ENCODE measurements at places on chromosomes 2 and 18.

DNA sequence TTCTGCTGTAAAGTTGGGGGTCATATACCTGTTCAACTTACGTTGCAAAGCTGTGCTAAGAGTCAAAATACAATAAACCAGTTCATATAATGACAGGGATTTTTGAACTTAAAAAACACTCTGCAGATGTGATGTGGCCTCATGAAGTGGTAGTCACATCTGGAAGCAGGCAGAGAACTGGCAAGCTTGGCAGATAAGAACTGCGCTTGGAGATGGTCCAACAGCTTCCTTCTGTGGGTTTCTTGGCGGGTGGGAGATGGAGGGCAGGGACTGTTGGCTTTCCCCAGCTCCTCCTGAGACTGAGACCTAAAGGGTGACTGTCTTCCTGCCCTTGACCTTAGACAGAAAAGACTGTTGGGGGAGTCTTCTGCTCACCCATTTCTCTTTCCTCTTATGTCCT is 140.4 kb downstream of the CTIF start:
- no peak for DNase-seq

- DNase-seq, result no peak
Measured at GRCh38 chr2:130954873-130955272, 118.2 kb downstream of the ARHGEF4 start.

- DNase-seq, result no peak
Measured at GRCh38 chr2:229571243-229571642, 143.1 kb downstream of the DNER start.

DNA sequence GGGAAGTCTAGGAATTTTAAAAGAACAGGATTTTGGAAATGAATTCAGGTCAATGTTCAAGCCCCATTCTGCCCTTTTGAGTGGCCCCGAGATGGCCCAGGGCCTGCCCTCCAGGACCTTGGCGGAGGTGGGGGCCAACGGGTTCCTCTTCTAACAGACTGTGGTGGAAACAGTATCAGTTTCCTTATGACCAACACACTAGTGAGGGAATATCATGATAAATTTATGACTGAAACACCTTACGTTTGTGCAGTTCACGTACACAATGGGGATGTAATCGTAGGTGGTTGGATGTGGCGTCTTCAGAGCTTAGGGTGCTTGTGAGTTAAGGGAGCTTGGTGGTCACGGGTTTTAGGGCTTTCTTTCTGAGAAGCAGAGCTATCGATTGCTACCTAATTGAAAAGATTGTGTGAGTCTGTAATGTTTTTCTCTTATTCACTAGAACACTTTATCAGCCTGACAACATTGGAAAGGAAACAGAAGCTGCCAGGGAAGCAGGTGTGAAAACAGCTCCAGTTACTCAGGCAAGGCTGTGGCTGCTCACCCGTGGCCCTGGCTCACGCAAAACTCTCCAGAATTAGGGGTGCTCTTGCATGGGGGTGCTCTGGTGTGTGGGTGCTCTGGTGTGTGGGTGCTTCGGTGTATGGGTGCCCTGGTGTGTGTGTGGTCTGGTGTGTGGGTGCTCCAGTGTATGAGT is 165.3 kb downstream of the SNTG2 start:
- no peak for DNase-seq

GRCh38 chr2:217305882-217306281 is 446.0 kb upstream of the TNP1 start:
- DNase-seq, result no peak

DNA sequence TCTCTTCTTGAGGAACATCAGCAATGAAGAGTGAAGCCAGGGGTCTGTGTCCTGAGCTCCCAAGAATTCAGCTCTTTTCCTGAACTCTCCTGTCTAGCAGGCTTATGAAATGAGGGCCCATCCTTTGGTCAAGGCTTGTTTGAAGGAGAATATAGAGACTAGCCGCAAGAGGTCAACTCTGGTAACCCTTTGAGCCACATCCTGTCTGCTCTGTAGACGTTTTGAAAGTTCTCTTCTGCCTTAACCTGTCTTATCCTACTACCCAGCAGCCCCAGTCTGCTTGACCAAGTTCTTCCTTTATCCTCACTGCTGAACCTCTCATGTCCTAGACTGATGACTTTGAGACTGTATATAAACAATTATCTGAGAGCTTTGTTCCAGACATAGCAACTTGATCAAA is 5.4 kb downstream of the SEMA4F start:
- no peak for DNase-seq

DNA sequence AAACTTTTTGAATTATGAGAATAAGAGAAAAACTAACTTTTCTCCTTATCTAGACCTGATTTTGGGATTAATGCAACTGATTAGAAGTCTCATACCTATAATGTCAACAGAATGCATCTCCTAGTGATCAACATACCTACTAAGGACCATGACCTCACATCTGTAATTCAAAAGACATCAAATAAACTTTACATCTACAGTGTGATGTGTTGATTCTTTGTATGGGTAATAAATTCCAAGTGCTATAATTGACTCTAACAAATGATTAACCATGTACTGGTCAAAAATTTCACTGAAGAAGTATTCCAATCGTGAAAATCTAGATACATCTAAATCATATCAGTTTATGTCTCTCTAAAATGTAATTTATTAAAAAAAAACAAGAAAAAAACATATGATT is 84.5 kb downstream of the STRN start:
- DNase-seq, result no peak

GRCh38 chr2:98458667-98459380 is 14.2 kb downstream of the INPP4A start:
- DNase-seq, result no peak

DNA sequence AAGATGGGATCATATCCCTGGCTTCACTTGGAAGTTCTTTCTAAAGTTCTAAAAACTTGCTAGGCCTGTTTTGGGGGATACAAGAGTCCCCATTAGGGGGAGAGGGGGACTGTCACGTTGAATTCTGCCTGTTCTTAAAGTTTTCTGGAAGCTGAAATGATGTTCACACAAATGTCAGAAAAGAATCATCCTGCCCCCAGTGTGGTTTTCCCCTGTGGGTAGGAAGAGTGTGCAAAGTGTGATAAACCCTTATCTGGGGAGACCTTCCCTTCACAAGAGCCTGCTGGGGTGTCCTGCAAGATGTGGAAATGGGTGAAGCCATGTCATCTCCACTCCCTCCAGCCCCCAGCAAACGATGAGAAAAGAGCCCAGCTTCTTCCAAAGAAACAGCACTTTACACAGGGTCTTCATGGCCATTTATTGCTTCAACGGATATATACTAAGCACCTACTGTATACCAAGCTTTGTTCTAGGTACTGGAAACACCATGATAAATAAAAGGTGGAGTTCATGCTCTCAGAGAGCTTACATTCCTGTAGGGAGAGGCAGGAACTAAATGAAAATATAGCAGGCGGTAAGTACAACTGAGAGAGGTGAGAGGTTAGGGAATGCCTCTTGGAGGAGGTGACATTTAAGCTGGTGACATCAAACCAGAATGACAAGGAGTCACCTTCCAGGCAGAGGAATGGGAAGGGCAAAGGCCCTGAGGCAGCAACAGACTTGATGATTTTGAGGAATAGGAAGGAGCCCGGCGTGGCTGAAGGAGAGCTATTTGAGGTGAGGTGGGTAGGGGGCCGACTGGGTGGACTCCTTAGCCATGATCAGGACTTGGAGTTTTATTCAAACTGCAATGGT is 1.6 kb downstream of the MFSD2B start:
- DNase-seq, result no peak

DNA sequence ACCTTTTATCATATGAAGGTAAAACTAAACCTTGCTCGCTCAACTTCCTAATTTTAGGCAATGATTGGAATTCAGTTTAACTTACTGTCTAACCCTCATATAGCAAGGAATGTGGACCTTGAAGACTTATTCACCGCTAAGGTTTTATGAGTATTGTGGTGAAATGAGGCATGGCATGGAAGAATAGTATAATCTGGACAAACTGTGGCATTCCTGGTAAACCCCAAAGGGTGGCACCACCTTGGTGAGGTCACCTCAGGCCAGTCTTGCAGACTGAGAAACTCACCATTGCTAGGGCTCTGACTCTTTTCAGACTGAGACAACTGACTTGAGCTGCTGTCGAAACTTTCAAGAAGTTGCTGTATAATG is 51.1 kb upstream of the EHBP1 start:
- no peak for DNase-seq

GRCh38 chr2:199499005-199499404 is 41.3 kb upstream of the SATB2 start:
- DNase-seq, result no peak

GRCh38 chr2:16381511-16381910 is 284.1 kb downstream of the CYRIA start:
- no peak for DNase-seq

GRCh38 chr18:59718464-59719157 is 21.4 kb upstream of the CCBE1 start:
- DNase-seq, result no peak

DNA sequence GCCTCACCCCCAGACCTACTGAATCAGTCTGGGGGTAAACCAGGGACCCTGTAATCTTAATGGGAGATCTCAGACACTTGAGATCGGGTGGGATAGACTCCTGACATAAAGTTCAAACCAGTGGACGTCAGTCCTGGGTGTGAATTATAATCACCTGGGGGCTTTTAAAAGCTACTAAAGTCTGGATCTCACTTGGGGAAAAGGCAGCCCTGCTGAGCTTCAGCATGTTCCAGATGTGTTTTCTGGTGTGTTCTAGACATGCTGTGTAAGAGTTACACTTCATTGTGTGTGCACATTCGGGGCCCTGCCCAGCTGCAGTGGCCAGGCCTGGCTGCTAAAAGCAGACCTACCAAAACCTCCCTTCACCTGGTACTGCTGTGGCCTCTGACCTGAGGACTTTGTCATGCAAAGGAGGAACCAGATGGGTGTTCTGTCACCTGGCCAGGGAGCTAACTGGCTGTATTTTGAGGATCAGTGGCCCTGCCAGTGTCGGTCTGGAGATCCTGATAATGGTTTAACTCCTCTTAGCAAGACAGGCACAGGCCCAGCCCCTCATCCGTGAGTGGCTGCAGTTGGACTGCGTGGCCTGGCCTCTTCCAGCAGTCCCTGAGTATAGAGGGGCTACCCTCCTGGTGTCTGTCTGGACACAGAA is 10.6 kb downstream of the RRM2 start:
- DNase-seq, result no peak

GRCh38 chr2:112772322-112772721 is 7.9 kb upstream of the CKAP2L start:
- no peak for DNase-seq

DNA sequence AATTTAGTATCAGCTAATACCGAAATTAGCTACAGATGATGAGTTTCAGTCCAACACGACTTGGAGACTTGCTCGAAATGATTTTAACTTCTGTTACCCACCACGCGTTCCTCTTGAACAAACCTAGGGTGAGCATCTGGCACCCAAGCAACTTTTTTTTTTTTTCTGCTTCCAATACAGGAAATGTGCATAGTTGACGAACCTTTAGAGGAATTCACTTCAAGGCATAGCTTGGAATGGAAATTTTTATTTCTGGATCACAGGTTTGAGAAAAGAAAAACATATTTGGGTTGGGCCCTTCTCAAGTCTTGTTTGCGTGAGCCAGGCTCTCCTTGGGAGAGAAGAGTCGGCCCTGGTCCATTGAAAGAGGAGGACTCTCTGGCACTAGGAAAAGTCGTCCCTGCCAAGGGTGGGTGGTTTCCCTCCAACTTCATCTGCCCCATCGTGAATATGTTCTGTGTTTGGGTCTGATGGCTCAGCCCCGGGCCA is 37.4 kb upstream of the RPL31 start:
- no peak for DNase-seq

Data from iPS-NIHi11 (cell line).